ENCODE measurements at places on chromosomes 6 and 20. TPM values are rescaled to one million over a fixed set of nuclear protein-coding genes. Genes with fewer than 3 reads are reported as not detected.

DNA sequence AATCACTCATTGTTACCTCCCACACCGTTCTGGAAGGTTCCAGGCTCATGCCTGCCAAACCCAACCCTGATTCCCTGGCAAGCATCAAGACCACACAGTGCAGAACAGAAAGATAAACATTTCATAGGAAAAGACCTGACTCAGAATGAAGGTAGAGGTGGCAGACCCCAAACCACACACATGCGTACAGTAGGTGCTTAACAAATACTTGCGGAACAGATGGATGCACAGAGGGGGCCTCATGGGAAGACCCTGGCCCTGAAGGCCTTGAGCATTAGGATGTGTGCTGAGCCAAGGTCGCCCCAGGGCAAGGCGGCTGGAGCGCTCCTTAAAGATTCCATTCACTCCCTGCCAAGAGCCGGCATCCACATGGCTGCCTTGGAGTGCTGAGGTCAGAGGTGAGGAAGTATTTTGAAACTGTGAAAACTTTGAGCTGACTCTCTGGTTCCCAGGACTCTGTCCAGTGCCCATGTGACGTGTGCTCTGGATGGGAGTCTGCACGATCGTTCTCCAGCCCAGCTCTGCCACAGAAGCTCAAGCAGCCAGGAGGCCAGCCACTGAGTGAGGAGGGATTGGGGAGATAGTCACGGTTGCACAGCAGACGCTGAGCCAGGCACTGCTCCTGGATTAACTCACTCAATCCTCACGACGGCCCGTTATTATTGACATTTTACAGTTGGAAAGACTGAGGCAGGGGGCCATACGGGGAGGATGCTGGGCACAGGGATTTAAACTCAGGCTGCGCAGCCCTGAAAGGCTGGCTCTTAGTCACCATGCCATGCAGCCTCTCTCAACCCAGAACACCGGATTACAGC, 65.5 kb upstream of the AFDN start:
- DNase-seq = no peak

- no peak for DNase-seq
Measured at GRCh38 chr6:140480852-140481251, 1106.4 kb upstream of the CITED2 start.

GRCh38 chr6:41976794-41977484, 35.3 kb upstream of the CCND3 start:
- DNase-seq = peak; percentile 19

Gene CD83
- total RNA-seq = 24.6 TPM

- peak; percentile 22 for DNase-seq
Measured at GRCh38 chr6:13194852-13195251, 133.5 kb downstream of the TBC1D7 start.

DNA sequence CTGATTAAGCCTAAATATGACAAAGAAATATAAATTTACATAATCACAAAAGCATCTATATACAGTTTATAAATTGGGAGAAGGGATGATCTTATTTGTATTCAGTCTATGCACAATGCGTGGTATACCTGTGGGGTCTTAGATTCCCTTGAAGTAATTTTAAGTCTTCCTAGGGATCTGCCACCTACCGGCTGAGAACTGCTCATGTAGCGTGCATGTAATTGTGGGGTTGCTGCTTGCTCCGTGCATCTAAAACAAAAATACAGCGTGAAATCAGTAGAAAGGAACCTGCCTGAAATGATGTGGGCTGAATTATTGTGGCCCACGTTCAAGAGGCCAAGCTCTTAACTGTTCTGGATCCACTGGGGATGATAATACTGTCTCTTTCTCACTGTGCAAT, 187.3 kb downstream of the MBOAT1 start:
- DNase-seq = no peak

- DNase-seq = no peak
Measured at GRCh38 chr6:95197590-95197989, 379.7 kb upstream of the MANEA start.

DNA sequence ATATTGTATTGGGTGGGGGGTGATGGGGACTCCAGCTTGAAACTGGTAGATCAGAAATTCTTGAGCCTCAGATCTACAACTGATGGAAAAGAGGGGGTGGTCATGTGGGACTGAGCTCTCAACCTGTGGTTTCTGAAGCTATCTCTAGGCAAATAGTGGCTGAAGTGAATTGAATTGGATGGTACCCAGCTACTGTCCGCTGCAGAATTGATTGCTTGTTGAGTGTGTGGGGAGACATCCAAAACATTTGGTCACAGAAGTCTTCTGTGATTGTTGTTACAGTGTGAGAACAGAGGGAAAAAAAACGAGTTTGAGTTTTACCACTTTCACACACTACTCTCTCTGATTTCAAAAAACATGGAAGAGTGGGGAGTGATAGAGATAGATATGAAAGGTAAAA, 14.8 kb downstream of the CDS2 start:
- no peak for DNase-seq

Gene HLA-DQB1
- not detected for total RNA-seq

DNA sequence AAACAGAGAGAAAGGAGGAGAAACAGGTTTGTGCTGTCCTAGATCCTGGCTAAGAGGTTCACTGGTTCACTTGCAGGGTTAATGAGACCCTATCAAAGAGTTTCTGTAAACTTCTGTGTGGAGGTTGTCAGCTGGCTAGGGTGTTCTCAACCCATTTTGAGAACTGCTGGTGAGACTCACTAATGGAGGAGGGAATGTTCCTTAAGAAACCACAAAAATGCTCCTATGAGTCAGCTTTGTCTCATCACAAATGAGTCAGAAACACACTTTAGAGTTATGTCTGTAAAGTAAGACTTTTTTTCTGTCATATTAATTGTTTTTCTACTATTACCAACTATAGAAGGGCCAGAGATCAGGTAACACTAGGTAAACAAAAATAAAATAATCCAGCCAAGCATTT, 884.4 kb downstream of the PHF3 start:
- no peak for DNase-seq

- DNase-seq = no peak
Measured at GRCh38 chr6:156998794-156999330, 221.7 kb downstream of the ARID1B start.

Gene FAM120B
- total RNA-seq = 15.0 TPM

DNA sequence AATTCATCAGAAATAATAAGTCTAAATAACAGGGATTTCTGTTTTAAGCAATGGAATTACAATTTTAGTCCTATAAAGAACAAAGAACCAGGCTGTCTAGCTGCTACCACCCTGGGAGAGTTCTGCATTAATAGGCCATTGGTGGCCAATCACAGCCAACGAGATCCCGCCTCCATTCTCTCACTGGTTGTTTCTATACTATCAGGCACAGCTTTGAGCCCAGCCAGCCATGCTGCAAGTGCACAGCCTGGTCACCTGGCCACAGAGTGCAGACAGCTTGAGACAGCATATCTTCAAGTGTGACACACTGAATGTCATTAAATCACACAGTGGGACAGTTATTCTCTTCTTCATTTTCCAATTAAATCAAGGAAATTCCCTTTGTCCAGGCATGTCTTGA, 16.1 kb upstream of the RAB22A start:
- DNase-seq = no peak

Gene ANGPT4
- not detected for total RNA-seq

Gene CAGE1
- 0.08 TPM for total RNA-seq

Gene IDH3B
- 211 TPM for total RNA-seq

DNA sequence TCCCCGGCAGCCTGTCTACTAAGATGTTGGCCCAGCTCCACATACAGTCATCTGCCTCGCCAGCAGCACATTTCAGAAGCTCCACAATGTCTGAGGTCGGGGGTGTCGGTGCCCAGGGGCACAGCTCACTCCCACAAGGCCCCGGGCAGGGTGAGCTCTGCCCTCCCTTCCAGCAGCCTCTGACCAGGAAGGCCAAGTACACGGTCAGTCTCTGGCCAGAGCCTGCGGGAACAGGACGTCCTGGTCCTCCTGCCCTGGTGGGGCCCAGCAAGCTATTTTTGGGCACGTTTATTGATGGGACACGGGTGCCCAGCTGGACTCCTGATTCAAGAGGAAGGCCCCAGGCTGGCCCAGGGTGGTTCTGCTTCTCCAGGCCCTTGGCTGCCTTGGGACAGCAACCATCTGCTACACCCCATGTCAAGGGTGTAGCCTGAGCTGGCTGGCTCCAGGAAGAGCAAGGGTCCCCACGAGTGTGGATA, 114.9 kb upstream of the PTPN1 start:
- no peak for DNase-seq

Gene PAQR8
- total RNA-seq = 10.0 TPM

DNA sequence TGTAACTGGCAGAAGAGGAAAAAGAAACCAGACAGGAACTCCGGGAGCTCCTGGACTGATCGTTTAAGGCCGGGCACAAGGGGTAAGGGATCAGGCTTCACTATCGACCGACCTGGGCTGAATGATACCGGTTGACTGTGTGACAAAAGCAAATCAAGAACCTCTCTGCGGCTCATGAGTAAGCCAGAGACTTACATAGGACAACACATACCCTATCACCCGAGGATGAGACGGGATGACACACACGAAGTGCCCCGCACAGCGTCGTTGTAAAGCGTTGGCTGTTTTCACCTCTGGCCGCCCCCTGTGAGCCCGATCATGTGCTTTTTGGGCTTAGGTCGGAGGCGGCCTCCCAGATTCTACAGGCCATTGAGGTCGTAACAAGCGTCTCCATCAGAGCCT, 695 bp upstream of the TGIF2 start:
- DNase-seq = no peak
